ENCODE measurements at places on chromosomes 16 and 17. TPM values are rescaled to one million over a fixed set of nuclear protein-coding genes. Genes with fewer than 3 reads are reported as not detected.

KDM8 gene
- 14.7 TPM for total RNA-seq

TM4SF5 gene
- total RNA-seq: not detected

GP1BA gene
- 0.47 TPM for total RNA-seq

NAGLU gene
- total RNA-seq: 40.6 TPM

CRYBA1 gene
- total RNA-seq: not detected

GPR139 gene
- total RNA-seq: not detected

TBC1D26 gene
- total RNA-seq: 18.7 TPM

KRT40 gene
- total RNA-seq: not detected

VAT1L gene
- total RNA-seq: 4.2 TPM

YBX2 gene
- total RNA-seq: 549 TPM

GRAPL gene
- total RNA-seq: 2.0 TPM

TMED6 gene
- not detected for total RNA-seq

DNA sequence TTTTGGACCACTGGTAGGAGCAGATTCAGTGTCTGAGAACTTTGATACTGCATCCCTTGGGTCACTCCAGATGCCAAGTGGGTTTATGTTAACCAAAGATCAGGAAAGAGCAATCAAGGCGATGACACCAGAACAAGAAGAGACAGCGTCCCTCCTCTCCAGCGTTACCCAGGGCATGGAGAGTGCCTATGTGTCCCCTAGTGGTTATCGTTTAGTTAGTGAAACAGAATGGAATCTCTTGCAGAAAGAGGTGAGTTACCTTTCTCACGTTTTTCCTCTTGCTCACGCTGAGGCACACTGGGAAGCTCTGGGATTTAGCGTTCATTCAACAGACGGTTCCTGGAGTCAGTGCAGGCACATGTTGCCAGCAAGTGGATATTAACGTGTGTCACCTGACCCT lies 58.0 kb downstream of the NUP88 start:
- DNase-seq: no peak

GRCh38 chr16:19898924-19899604 lies 14.4 kb upstream of the GPRC5B start:
- DNase-seq: peak; percentile 83

- DNase-seq: no peak
Measured at GRCh38 chr17:28827672-28828071, 14.9 kb downstream of the FAM222B start.

- peak; percentile 45 for DNase-seq
Measured at GRCh38 chr17:59846394-59847165, 46.2 kb downstream of the TUBD1 start.

GRCh38 chr17:58156839-58157803 lies 8.9 kb downstream of the OR4D1 start:
- DNase-seq: peak; percentile 69

- DNase-seq: no peak
Measured at GRCh38 chr16:80791411-80791810, 13.0 kb downstream of the CDYL2 start.

GRCh38 chr16:525123-525519 lies 2.4 kb upstream of the CAPN15 start:
- no peak for DNase-seq

DNA sequence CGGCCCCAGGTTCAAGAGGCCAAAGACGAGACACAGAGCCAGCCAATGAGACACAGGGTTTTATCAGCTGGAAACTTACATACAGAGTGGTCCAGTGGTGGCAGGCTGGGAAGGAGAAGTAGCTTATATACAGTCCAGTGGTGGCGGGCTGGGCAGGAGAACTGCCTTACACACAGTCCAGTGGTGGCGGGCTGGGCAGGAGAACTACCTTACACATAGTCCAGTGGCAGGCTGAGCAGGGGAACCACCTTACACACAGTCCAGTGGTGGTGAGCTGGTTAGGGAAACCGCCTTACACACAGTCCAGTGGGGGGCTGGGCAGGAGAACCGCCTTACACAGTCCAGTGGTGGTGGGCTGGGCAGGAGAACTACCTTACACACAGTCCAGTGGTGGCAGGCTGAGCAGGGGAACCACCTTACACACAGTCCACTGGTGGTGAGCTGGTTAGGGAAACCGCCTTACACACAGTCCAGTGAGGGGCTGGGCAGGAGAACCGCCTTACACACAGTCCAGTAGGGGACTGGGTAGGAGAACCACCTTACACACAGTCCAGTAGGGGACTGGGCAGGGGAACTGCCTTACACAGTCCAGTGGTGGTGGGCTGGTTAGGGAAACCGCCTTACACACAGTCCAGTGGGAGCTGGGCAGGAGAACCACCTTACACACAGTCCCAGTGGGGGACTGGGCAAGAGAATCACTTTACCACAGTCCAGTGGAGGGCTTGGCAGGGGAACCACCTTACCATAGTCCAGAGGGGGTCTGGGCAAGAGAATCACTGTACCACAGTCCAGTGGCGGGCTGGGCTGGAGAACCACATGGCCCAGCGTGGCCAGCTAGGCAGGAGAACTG lies 90.9 kb downstream of the GAS7 start:
- no peak for DNase-seq

- DNase-seq: no peak
Measured at GRCh38 chr17:81240761-81241160, 1.6 kb downstream of the NDUFAF8 start.

- no peak for DNase-seq
Measured at GRCh38 chr17:823501-823902, 41.3 kb downstream of the MRM3 start.

DNA sequence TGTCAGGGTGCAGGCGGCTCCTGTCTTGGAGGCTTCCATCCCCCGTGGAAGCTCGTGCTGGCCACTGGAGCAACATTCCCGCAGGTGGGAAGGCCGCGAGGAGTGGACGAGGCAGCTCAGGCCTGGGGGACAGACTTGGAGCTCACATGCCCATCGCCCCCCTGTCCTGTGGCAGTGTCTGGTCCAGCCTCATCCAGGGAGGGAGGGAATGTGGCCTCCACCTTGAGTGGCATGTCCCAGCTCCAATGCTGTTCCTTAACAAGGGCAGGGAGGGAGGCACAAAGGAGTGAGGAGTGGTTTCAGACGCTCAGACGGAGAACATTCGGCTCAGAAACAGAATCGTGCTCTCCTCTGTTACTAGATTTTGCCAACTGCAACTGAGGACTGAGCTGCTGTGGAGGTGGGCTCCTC lies 159.4 kb upstream of the CHMP6 start:
- peak; percentile 51 for DNase-seq

DNA sequence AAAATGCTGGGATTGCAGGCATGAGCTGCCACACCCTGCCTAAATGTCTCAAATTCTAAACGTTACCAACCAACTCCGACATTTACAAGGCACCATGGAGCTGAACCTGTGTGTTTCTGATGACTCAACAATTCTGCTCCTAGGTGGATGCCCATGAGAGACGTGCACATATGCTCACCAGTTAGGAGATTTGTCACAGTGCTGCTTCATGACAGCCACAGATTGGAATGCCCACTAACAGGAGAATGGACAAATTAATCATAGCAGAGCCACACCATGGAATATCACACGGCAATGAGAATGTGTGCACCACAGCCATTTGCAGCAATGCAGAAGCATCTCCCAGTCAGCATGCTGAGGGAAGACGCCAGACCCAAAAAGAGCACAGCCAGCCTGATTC lies 8.0 kb upstream of the KCNG4 start:
- DNase-seq: no peak

GRCh38 chr17:44176671-44177501 lies 6.4 kb downstream of the ASB16 start:
- no peak for DNase-seq

DNA sequence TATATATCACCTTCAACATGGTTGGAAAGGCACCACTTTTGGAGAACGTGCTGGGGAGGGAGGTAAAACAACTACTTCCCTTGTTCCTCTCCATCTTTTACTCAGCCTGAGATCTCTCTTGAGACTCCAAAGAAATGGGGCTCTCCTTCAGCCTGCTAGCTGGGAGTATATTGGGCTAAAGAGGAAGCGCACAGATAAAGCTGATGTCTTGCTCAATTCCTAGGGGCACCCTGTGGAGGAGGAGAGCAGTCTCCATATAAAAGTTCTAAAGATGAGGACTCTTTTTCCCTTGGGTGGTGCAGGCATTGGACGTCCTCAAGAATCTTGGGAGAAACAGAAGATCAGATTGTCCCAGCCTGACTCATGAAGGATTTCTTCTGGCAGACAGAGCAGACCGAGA lies 4.6 kb upstream of the ETV4 start:
- no peak for DNase-seq

- DNase-seq: no peak
Measured at GRCh38 chr17:56603486-56604238, 10.2 kb downstream of the NOG start.

GRCh38 chr16:49586466-49587450 lies 213.2 kb downstream of the C16orf78 start:
- no peak for DNase-seq

DNA sequence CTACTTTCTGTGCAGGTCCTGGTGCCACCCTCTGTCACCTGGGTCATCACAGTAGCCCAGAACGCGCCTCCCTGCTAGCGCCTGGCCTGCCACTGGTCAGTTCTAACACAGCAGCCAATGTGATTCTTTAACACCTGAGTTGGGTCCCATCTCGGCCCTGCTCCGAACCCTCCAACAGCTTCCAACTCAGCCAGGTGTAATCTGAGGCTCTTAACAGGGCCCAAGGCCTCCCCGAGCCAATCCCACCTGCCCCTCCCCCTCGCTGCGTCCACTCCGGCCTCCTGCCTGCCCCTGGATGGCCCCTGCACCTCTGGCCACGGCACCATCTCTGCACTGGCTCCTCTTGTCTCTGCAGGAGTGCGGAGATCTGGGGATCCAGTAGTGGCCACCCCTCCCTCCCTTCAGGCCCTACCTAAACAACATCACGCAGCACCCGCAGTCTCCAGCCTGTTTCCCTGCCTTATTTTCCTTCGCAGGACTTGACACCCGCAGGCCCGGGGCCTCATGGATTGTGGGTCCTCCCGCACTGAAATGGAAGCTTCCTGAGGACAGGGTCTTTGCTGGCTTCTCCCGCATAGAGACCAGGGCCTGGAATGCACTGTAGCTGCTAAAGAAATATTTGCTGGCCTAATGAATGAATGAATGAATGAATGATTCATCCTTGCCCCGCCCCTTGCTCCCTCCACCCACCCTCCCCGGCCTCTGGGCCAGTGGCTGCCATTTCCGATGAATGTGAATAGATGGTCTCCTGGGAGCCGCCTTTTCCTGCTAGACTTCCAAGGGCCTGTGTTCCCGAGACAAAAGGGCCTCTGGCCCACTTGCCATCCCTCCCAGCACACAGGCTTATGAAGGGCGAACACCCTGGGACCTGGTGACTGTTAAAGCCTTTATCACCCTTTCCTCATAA lies 174.8 kb upstream of the FOXF1 start:
- no peak for DNase-seq

DNA sequence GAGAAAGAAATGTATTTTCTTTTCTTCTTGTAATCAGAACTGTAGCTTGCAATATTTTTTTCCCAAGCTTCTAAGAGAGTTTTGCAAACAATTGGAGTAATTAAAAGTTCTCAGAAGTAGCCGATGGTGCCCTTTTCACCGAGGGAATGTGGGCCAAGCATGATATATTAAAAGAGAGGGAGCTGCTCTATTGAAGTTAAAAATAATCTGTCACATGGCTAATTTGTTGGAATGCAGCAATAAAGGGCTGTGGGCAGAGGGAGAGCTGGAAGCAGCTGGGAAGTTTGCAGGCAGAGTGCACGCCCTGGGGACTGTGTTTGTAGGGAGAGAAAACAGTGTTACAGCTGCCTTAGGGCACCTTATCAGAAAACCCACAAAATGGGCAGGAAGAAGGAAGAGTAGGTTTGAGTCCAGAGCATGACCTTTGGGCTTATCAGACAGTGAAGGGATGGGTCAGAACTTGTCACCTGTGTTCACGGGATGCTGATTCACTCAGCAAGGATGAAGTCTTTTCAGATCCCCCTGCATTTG lies 18.5 kb upstream of the TERF2 start:
- peak; percentile 53 for DNase-seq

DNA sequence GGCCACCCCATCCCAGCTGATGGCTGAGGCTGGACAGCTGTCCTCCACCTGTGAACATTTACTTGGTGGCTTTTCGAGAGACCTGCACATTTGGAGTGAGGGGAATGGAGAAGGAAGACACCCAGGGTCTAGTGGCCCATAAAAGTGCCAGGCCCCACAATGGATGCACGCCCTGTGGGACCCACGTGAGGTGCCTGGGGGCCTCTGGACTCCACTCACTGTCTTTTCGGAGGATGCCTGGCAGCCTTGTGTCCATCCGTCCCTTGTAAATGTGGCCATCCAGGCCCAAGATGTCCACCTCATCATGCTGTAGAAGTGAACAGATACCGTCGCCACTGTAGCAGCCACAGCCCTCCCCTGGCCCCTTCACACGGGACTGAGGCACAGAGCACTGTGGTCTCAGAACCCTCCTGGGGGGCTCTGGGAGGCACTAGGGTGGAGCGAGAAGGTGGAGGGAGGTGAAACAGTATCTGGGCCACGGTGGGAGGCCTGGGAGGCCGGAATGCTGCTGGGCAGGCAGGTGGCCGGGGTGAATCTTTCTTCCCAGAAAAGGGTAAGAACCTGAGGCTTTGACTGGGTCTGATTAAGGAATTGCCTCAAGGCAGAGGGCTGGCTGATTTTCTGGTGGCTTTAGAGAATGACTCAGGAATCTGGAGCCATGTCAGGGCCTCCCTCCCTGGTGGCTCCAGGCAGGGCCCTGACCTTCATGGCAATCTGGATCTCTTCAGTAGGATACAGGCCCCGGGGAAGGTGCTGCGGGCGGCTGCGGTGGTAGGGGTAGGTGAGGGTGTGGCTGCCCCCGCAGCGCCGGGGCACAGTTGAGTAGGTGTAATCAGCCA lies 11.5 kb downstream of the UBALD2 start:
- no peak for DNase-seq

- no peak for DNase-seq
Measured at GRCh38 chr16:3193221-3194212, 5.5 kb downstream of the OR1F1 start.

GRCh38 chr17:57438066-57438731 lies 181.9 kb downstream of the MSI2 start:
- no peak for DNase-seq

- no peak for DNase-seq
Measured at GRCh38 chr17:8742819-8743218, 1.8 kb downstream of the CCDC42 start.

- no peak for DNase-seq
Measured at GRCh38 chr17:74480290-74480689, 13.9 kb downstream of the CD300A start.

- no peak for DNase-seq
Measured at GRCh38 chr17:27518545-27519521, 62.6 kb downstream of the KSR1 start.

GRCh38 chr16:53651357-53651756 lies 52.3 kb downstream of the RPGRIP1L start:
- no peak for DNase-seq

DNA sequence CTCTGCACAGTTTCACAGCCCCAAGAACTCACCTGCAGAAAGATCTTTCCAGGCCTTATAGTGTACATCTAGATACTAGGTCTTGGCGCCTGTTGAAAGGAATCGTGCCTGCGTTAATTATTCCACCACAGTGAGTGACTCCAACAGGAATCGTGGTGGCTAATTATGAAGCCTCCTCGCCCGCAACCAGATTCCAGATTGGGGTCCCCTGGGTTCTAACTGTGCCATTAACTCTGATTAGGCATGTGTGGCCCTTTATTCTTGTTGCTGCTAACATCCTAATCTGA lies 295.3 kb upstream of the MAF start:
- no peak for DNase-seq

GRCh38 chr17:40355804-40356758 lies 8.5 kb downstream of the GJD3 start:
- DNase-seq: peak; percentile 79

Measured in testis (tissue), 5 donors.